ENCODE measurements at places on chromosomes 1 and 21.

GRCh38 chr1:218674280-218674773 lies 329.2 kb downstream of the TGFB2 start:
- DNase-seq = no peak

DNA sequence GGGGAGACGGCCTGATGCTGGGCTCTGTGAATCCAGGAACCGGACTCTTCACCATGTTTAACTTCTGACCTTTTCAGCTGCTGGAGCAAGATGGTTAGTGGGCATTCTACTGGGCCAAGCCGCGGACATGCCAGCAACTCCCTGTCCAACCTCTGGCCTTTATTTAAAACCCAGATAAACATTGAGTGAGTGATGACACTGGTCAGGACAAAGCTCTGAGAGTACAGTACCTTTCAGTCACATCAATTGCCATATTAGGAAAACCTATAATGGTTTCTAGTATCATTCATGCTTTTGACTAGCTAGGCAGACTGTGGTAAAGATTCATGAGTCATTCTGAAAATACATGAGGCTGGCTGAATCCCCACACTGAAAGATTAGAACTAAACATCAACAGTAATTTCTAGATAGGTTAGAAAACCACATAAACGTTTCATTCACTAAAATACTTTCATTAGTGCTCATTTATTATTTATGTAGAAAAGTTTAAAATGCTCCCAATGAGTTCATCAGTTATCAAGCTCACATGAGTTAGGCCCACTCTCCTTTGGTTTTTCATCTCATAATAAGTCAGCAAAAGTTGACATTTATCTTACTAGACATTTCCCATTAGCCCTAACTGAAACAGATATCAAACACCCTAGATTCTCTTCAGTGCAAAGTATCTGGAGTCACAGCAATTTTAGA lies 7.1 kb upstream of the ACTA1 start:
- no peak for DNase-seq

- DNase-seq = no peak
Observed at GRCh38 chr1:43719063-43719462, 11.7 kb downstream of the ST3GAL3 start.

DNA sequence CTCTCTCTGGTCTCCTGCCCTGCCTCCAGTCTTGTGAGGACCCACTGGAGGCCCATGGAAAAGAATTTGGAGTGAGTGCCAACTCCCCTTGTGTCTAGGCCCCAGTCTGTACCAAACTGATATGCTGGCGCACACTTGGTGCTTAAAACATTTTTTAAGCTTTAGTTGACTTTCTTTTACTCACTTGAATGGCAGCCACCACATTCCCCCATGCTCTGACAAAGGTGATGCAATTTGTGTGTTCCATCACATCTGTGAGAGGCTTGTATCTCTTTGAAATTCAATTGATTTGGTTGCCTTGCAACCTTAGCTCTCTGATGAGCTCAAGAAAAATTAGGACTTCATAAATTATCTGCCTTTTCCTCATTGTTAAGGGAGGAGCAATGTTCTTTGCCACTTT lies 30.5 kb upstream of the WDTC1 start:
- no peak for DNase-seq

- DNase-seq = no peak
Observed at GRCh38 chr1:18397641-18398040, 83.1 kb upstream of the KLHDC7A start.

DNA sequence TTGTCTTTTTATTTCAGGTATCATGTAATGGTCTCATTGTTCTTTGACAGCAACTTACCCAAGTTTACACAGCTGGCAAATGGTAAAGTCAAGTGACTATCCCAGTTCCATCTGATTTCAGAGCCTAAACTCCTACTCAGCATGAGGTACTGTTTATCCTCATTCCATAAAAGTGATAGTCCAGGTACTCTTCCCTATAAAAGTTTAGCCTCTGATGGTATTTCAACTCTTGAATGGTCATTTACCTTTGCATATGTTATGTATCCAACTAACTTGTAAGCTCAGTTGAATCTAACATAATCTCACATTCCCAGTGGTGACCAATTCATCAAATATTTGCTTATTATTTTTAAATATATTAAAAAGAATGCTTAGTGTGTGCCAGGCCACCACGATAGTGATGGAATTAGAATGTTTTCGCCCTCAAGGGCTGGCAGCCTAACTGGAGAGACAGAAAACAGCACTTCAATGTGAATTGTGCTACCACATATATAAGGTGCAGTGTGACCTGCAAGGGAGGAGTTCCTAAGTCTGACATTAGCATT lies 307.1 kb downstream of the CTH start:
- DNase-seq = no peak

GRCh38 chr1:205785446-205785845 lies 10.2 kb upstream of the RAB29 start:
- DNase-seq = no peak

Data from CD4-positive, alpha-beta T cell treated with Interleukin-17A for 1 hour (primary cell).